ENCODE measurements at places on chromosomes 7 and 10.

GRCh38 chr7:151424799-151425198 lies 15.0 kb upstream of the WDR86 start:
- DNase-seq = no peak
- H3K27ac ChIP-seq = peak overlapping the region; percentile 65
- peaks cover 20% of the 10 kb centered on the region for H3K4me1 ChIP-seq
- H3K4me3 ChIP-seq = no peak overlapping the region

- peaks cover 34% of the 10 kb centered on the region for H3K4me1 ChIP-seq
- DNase-seq = peak; percentile 90
- H3K4me3 ChIP-seq = no peak overlapping the region
- no peaks in the 10 kb centered on the region for H3K27me3 ChIP-seq
- peak overlapping the region; percentile 94 for H3K27ac ChIP-seq
Observed at GRCh38 chr7:101121991-101122932, 4.6 kb upstream of the SERPINE1 start.

DNA sequence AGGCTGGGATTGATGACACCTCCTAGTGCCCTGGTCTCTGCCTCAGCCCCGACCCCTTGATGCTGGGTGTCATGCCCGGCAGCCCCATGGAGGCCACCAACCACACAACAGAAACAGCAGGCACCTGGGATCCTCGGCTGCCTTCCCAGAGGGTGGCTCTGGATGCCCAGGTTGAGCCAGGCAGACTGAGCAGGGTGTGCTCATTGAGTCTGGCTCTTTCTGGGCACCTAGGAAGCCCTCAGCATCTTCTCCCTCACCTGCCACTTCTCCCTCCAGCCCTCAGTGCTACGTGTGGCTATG lies 484.5 kb upstream of the MGMT start:
- no peaks in the 10 kb centered on the region for H3K4me1 ChIP-seq
- no peak overlapping the region for H3K27ac ChIP-seq
- no peak overlapping the region for H3K4me3 ChIP-seq

- H3K36me3 ChIP-seq = no peaks in the 10 kb centered on the region
- H3K27me3 ChIP-seq = no peaks in the 10 kb centered on the region
- no peak overlapping the region for H3K4me3 ChIP-seq
- peaks cover 3% of the 10 kb centered on the region for H3K4me1 ChIP-seq
- peak; percentile 53 for DNase-seq
- H3K27ac ChIP-seq = peak overlapping the region; percentile 14
Observed at GRCh38 chr10:71312811-71313789, 6.0 kb upstream of the SLC29A3 start.

GRCh38 chr10:132878091-132878729 lies 64.2 kb downstream of the CFAP46 start:
- no peak overlapping the region for H3K27ac ChIP-seq
- no peak overlapping the region for H3K4me3 ChIP-seq
- H3K4me1 ChIP-seq = no peaks in the 10 kb centered on the region

- peaks cover 7% of the 10 kb centered on the region for H3K27me3 ChIP-seq
- H3K36me3 ChIP-seq = no peaks in the 10 kb centered on the region
- peak; percentile 47 for DNase-seq
- H3K4me3 ChIP-seq = peak overlapping the region; percentile 63
- H3K27ac ChIP-seq = no peak overlapping the region
Observed at GRCh38 chr7:87628780-87629569, 777 bp downstream of the RUNDC3B start.

GRCh38 chr7:27846388-27846787 lies 106.4 kb downstream of the TAX1BP1 start:
- H3K27me3 ChIP-seq = no peaks in the 10 kb centered on the region
- no peak for DNase-seq
- H3K36me3 ChIP-seq = no peaks in the 10 kb centered on the region
- H3K27ac ChIP-seq = no peak overlapping the region

- no peaks in the 10 kb centered on the region for H3K4me1 ChIP-seq
- no peak for DNase-seq
- H3K27me3 ChIP-seq = peaks cover 90% of the 10 kb centered on the region
- H3K36me3 ChIP-seq = no peaks in the 10 kb centered on the region
Observed at GRCh38 chr10:69577268-69578232, 4.3 kb upstream of the NEUROG3 start.

DNA sequence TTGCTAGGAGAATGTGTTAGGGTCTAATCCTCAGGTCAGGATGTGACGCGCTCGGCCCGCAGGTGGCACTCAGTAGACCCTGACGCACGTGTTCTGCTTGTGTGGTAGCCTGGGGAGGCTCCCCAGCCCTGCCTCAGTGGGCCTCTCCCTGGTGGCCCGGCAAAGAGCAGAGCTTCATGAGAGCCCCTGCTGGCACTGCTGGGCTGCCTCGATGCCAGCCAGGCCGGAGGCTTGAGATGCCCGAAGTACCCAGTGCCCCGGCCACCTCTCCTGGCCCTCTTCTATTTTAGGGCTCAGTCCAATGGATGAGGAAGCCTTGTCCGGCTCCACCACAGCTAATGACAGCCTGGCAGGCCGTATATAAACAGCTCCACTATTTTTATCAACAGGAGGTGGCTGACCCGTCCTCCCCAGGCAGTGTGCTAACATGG lies 42.0 kb downstream of the PRF1 start:
- no peak for DNase-seq
- no peaks in the 10 kb centered on the region for H3K36me3 ChIP-seq
- H3K4me3 ChIP-seq = no peak overlapping the region
- H3K4me1 ChIP-seq = peaks cover 15% of the 10 kb centered on the region
- H3K27ac ChIP-seq = no peak overlapping the region
- no peaks in the 10 kb centered on the region for H3K27me3 ChIP-seq

DNA sequence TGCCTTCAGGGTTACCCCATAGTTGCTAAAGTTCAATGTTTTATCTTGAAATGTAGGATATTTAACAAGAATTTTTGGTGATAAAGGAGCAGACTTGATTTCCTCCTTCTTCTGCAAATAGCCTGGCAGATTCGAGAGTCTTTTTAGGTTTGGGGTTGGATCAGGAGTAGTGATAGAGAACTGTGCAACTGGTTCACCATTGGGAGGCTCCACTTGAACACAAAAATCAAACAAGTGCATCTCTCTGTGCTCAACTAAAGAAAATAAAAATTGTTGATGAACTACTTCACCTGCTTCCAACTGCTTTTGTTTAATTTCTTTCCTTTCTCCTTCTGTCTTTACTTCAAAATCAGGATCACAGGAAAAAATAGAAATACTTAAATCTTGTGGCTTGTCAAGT lies 58.5 kb downstream of the MACC1 start:
- H3K27me3 ChIP-seq = no peaks in the 10 kb centered on the region
- no peak for DNase-seq

- H3K36me3 ChIP-seq = no peaks in the 10 kb centered on the region
- H3K27ac ChIP-seq = no peak overlapping the region
- no peaks in the 10 kb centered on the region for H3K4me1 ChIP-seq
- no peaks in the 10 kb centered on the region for H3K27me3 ChIP-seq
Observed at GRCh38 chr10:44577533-44577932, 192.6 kb upstream of the CXCL12 start.

DNA sequence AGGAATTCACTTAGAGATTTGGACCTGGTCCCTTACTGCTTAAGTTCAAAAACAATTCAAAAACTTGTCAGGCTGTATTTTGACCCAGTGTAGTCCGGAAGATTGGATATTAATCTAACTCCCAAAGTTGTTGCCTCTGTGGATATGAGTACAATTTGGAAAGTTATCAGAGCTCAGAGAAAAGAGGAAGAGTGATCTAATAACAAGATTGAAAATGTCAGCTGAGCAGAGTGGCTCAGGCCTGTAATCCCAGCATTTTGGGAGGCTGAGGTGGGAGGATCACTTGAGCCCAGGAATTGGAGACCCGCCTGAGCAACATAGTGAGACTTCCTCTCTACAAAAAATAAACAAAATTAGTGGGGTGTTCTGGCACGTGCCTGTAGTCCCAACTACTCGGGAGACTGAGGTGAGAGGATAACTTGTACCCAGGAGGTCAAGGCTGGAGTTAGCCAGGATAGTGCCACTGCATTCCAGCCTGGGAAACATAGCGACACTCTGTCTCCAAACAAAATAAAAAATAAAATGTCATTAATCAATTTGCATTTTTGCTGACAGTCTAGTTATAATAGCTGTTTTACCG lies 3.2 kb upstream of the ASCC1 start:
- H3K4me1 ChIP-seq = peaks cover 20% of the 10 kb centered on the region
- no peak overlapping the region for H3K4me3 ChIP-seq
- no peaks in the 10 kb centered on the region for H3K27me3 ChIP-seq
- no peaks in the 10 kb centered on the region for H3K36me3 ChIP-seq
- peak overlapping the region; percentile 17 for H3K27ac ChIP-seq
- no peak for DNase-seq

- no peaks in the 10 kb centered on the region for H3K36me3 ChIP-seq
- H3K4me3 ChIP-seq = no peak overlapping the region
- no peak for DNase-seq
- H3K27me3 ChIP-seq = no peaks in the 10 kb centered on the region
- H3K27ac ChIP-seq = no peak overlapping the region
Observed at GRCh38 chr7:139692723-139693122, 85.1 kb downstream of the HIPK2 start.

DNA sequence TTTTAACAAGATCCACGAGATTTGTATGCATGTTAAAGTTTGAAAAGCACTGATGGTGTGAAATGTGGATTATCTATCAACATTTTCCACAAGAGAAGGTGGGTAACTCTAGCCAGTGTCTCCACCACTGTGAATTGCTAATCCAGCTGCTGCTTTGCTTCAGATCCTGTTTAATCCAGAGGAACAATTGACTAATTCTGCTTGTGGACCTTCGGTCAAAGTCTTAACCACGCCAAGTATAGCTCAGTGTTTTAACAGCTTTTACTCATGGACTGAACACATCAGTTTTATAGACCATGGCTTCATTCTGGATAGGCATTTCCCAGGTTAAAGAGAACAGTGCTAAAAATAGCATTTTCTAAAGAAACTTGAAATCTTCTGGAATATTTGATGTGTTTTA lies 23.5 kb downstream of the ADK start:
- H3K27ac ChIP-seq = peak overlapping the region; percentile 98
- DNase-seq = peak; percentile 50
- no peaks in the 10 kb centered on the region for H3K36me3 ChIP-seq
- H3K4me1 ChIP-seq = peaks cover 14% of the 10 kb centered on the region
- no peaks in the 10 kb centered on the region for H3K27me3 ChIP-seq

DNA sequence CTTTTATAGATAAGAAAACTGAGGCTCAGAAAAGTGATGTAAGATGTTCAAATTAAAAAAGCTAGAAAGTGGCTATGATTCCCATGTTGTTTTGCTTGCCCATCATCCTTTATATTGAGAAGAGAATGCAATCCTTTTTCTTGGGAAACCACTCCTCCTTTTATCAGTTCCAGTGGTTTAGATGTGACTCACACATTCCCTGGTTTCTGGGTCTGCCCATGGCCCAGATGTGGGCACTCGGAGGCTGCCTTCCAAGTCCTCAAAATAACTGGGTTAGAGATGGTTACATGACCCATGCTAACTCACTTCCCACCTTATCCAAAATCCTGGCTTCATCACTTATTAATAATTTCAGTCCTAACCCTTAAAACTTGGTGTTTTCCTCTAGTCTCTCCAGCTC lies 550.0 kb downstream of the MDFIC start:
- DNase-seq = no peak
- no peak overlapping the region for H3K4me3 ChIP-seq
- H3K36me3 ChIP-seq = no peaks in the 10 kb centered on the region
- no peaks in the 10 kb centered on the region for H3K4me1 ChIP-seq
- H3K27ac ChIP-seq = no peak overlapping the region

- H3K27ac ChIP-seq = peak overlapping the region; percentile 10
- no peaks in the 10 kb centered on the region for H3K27me3 ChIP-seq
Observed at GRCh38 chr10:22434521-22434920, 89.2 kb downstream of the SPAG6 start.

DNA sequence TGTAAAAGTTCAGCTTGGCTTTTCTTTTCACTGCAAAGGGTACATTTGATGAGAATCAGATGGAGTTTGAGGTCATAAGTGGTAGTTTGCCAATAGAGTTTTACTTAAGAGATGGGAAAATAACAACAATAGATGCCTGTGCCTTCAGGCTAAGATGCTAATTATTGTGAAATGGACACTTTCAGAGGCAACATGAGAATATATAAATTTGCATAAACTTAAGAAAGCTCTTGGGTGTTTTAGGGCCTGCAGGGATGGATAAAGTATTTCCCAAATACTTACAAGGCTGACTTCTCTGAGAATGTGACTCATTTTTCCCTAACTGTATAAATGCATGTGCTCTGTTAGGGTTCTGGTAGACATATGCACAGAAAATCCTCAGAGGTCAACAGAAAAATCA lies 200.3 kb upstream of the SVIL start:
- no peaks in the 10 kb centered on the region for H3K27me3 ChIP-seq
- no peak overlapping the region for H3K4me3 ChIP-seq
- H3K4me1 ChIP-seq = peaks cover 19% of the 10 kb centered on the region
- no peaks in the 10 kb centered on the region for H3K36me3 ChIP-seq
- H3K27ac ChIP-seq = peak overlapping the region; percentile 59
- DNase-seq = no peak

GRCh38 chr10:103834436-103835095 lies 20.8 kb downstream of the SH3PXD2A start:
- no peak overlapping the region for H3K4me3 ChIP-seq
- H3K27me3 ChIP-seq = no peaks in the 10 kb centered on the region
- DNase-seq = no peak

- peaks cover 12% of the 10 kb centered on the region for H3K4me1 ChIP-seq
- no peak overlapping the region for H3K27ac ChIP-seq
- peak; percentile 40 for DNase-seq
- H3K27me3 ChIP-seq = no peaks in the 10 kb centered on the region
- no peaks in the 10 kb centered on the region for H3K36me3 ChIP-seq
Observed at GRCh38 chr10:79021948-79022499, 46.7 kb upstream of the ZMIZ1 start.

All from hepatocyte (in vitro differentiated cells).